ENCODE measurements at places on chromosomes 3 and 15.

GRCh38 chr15:91136386-91136923, 36.4 kb downstream of the SV2B start:
- no peak for DNase-seq

DNA sequence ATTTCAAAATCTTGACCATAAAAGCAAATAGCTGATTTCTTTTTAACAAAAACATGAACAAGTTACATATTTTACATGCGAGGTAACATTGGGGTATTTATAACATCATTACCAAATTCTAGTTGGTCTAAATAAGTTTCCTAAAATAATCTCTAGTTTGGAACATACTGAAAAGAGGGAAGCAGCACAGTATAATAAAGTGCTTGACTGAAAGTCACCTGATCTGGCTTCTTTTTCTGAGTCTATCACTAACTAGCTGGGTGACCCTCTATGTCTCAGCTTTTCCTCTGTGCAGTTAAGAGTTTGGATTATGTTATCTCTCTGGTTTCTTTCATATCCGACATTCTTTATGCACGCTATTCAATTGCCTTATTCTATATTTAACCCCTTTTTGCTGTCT, 19.8 kb upstream of the CNTN4 start:
- DNase-seq: no peak

DNA sequence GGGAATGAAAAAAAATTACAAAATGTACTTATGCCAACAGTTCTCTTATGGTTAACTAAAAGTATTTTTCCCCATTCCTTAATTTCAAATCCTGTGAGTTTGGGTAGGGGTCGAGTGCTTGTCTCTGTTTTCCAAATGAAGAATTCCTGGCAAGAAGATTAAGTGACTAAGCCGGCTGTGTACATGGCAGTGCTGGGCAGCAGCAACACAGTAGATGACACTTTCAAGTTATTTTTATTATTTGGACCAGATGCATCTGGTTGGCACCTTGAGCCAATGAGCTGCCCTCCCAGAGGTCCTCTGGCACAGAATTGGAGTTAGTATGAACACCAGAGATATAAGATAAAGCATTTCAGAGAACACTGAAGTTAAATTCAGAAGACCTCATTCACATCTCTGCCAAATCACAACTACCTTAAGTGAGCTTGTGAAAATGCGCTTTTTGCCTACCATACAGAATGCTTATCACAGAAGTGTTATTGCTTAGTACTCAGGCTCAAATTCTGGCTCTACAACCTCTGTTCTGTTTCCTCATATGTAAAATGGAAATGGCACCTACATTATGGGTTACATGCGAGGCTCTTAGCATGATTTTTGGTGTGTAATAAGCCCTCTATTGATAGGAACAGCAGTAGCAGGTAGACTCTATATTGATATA, 256.9 kb downstream of the UBE2E2 start:
- no peak for DNase-seq

- no peak for DNase-seq
Measured at GRCh38 chr3:65348398-65348995, 660.7 kb upstream of the ADAMTS9 start.

Measured in NCI-H2081 treated with DMSO at 0.1 percent for 48 hours (cell line).